Activated CD4-positive, alpha-beta memory T cell treated with anti-CD3 and anti-CD28 coated beads, Interleukin-2, amount 10 ng/mL, durations not matched to agents 7 days and 5 days (primary cell): ENCODE measurements at places on chromosomes 7 and 10.

DNA sequence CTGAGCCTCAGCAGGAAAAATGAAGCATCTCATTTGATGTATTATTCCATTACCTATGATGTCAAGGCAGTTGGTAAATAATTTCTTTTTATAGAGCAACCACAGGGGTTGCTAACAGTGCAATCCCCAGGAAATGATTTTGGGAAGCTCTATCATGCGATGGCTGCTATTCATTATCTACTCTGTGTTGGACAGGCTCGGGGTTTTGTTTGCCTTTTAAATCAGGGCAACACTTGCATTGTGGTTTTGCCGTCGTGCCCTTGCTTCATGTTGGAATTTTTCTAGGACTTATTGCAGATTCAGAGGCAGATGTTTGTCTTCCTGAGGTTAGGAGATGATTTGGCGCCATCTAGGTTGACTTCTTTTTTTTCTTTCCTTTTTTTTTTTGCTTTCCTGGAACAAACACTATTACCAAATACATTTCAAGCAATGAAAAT, 128.4 kb downstream of the BICC1 start:
- no peak for DNase-seq
- no peaks in the 10 kb centered on the region for H3K27me3 ChIP-seq
- no peak overlapping the region for H3K27ac ChIP-seq

DNA sequence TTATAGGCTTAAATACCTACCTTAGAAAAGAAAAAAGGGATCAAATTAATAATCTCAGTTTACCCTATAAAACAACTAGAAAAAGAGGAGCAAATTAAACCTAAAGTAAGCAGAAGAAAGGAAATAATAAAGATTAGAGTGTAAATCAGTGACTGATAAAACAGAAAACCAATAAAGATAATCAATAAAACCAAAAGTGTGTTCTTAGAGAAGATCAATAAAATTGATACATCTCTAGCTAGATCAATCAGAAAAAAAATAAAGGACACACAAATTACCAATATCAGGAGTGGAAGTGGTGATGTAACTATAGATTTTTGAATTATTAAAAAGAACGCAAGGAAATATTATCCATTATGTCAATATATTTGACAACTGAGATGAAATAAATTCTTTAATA, 69.2 kb upstream of the NAMPT start:
- no peaks in the 10 kb centered on the region for H3K4me1 ChIP-seq
- H3K27ac ChIP-seq, result no peak overlapping the region
- H3K36me3 ChIP-seq, result peaks cover 16% of the 10 kb centered on the region
- DNase-seq, result no peak

- no peaks in the 10 kb centered on the region for H3K4me1 ChIP-seq
- H3K4me3 ChIP-seq, result no peak overlapping the region
- no peaks in the 10 kb centered on the region for H3K27me3 ChIP-seq
- no peak for DNase-seq
- H3K27ac ChIP-seq, result no peak overlapping the region
Measured at GRCh38 chr10:28199941-28200340, 102.9 kb downstream of the MPP7 start.

DNA sequence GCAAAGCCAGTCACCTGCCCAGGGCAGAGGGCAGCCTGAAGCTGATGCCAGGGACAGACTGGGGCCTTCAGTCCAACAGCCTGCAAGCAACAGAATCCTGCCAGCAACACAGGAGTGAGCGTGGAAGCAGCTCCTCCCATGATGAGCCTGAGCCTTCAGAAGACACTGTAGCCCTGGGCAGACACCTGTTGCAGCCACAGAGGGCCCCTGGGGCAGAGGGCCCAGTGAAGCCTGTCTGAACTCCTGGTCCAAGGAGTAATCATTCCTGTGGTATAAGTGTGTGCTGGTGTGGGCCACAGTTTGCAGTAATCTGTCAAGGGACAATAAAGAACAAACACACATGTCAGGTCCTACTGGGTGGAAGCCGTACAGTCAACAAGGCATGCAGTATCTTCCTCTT, 2.9 kb upstream of the PFKP start:
- H3K27ac ChIP-seq, result no peak overlapping the region
- H3K4me1 ChIP-seq, result peaks cover 4% of the 10 kb centered on the region
- H3K27me3 ChIP-seq, result peaks cover 12% of the 10 kb centered on the region
- H3K4me3 ChIP-seq, result no peak overlapping the region
- DNase-seq, result no peak

DNA sequence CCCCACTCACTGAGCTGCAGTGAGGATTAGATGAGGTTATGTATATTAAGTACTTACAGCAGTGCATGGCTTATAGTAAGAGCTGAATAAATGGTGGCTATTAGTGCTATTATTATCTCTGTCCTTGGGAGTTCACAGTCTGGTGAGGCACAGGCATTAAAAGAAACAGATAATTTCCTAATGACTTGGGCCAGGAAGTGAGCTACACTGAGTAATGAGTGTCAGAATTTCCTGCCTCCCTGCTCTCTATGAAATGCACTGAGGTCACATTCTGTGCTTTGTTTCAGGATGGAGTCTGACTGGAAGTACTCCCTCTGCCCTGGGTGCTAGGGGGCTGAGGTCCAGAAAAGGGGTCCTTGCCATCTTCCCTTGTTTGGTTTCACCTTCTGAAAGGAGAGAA, 48.7 kb upstream of the LOXL4 start:
- DNase-seq, result no peak
- no peaks in the 10 kb centered on the region for H3K36me3 ChIP-seq
- no peaks in the 10 kb centered on the region for H3K27me3 ChIP-seq
- peaks cover 1% of the 10 kb centered on the region for H3K4me1 ChIP-seq
- H3K4me3 ChIP-seq, result no peak overlapping the region

DNA sequence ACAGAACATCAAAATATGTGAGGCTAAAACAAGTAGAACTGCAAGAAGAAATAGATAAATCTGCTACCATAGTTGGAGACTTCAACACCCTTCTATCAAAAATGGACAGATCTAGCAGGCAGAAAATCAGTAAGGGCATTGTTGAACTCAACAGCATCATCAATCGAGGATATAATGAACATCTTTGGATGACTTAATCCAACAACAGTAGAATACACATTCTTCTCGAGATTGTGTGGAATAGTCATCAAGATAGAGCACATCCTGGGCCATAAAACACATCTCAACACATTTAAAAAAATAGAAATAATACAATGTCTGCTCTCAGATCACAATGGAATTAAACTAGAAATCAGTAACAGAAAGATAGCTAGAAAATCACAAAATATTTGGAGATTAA, 9.9 kb downstream of the IGFBP1 start:
- peaks cover 18% of the 10 kb centered on the region for H3K27me3 ChIP-seq
- no peaks in the 10 kb centered on the region for H3K4me1 ChIP-seq
- no peak overlapping the region for H3K4me3 ChIP-seq

DNA sequence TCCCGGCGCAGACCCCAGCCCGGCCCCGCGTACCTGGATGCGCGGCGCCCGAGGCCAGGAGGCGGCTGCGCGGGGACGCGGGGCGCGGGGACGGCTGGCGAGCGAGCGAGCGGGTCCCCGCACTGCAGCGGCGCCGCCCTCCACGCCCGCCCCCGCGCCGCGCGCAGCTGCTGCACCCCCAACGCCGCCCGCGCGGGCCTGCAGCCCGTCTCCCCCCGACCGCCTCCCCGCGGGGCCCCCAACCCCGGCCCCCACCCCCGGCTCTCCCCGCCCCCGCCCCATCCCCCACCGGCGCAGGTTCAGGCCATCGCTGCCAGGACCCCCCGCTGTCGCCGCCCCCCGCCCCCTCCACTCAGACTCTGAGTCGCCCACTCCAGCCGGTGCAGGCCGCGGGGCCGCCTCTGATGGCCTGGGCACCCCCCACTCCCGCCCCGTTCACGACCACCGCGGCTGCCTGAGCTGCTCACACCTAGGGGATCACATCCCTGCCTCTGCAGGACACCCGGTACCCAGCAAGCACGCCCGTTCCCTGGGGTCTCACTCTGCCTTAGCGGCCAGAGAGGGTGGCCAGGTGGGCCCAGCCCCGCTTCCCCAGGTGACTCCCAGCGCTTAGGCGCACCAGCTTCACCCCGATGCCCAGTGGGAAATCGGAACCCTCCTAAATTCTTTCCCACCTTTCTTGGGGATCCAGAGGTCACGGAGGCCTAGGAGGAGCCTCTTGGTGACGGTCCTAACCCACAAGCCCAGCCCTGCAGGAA, 13.9 kb upstream of the DNAAF5 start:
- H3K27me3 ChIP-seq, result peaks cover 5% of the 10 kb centered on the region
- H3K4me3 ChIP-seq, result no peak overlapping the region
- H3K4me1 ChIP-seq, result peaks cover 7% of the 10 kb centered on the region
- H3K27ac ChIP-seq, result no peak overlapping the region

DNA sequence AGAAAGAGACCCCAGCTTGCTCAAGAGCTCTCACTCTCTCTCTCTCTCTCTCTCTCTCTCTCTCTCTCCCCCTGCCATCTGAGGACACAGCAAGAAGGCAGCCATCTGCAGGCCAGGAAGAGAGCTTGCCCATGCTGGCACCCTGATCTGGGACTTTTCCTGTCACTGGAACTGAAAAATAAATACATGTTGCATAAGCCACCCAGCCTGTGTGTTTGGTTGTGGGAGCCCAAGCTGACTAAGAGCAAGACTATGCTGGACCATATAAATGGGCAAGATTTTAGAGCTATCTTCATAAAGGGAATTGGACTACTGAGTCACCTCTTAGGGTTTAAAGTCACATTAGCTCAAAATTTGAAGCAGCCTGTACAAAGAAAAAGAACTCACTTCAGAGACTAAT, 98.6 kb downstream of the SLC16A9 start:
- no peaks in the 10 kb centered on the region for H3K36me3 ChIP-seq
- H3K27ac ChIP-seq, result no peak overlapping the region
- no peak overlapping the region for H3K4me3 ChIP-seq
- peaks cover 9% of the 10 kb centered on the region for H3K27me3 ChIP-seq

DNA sequence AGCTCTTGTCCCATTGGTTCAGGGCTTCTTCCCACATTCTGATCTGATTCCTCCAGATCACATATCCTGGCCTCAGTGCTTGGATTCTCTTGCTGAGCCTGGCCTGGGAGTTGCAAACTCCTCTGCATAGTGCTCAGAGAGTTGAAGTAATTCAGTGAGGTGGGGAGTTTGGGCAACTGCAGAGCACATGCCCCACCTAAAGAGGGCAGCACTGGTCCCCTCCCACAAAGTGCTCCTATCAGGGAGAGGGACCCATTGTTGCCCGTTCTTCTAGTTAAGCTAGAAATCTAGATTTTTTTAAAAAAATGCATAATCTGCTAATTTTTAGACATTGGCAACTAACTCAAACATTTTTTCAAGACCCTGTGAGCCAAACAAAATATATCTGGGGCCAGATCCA, 45.1 kb downstream of the CHN2 start:
- no peak overlapping the region for H3K27ac ChIP-seq
- peaks cover 16% of the 10 kb centered on the region for H3K4me1 ChIP-seq
- peak; percentile 29 for DNase-seq
- H3K27me3 ChIP-seq, result peaks cover 23% of the 10 kb centered on the region

- no peak overlapping the region for H3K4me3 ChIP-seq
- no peak overlapping the region for H3K27ac ChIP-seq
- H3K27me3 ChIP-seq, result peaks cover 26% of the 10 kb centered on the region
Measured at GRCh38 chr7:142964502-142965246, 2.5 kb upstream of the KEL start.

- no peaks in the 10 kb centered on the region for H3K36me3 ChIP-seq
- peaks cover 31% of the 10 kb centered on the region for H3K4me1 ChIP-seq
- no peak for DNase-seq
- peaks cover 26% of the 10 kb centered on the region for H3K27me3 ChIP-seq
Measured at GRCh38 chr7:148979827-148980226, 48.5 kb downstream of the PDIA4 start.

DNA sequence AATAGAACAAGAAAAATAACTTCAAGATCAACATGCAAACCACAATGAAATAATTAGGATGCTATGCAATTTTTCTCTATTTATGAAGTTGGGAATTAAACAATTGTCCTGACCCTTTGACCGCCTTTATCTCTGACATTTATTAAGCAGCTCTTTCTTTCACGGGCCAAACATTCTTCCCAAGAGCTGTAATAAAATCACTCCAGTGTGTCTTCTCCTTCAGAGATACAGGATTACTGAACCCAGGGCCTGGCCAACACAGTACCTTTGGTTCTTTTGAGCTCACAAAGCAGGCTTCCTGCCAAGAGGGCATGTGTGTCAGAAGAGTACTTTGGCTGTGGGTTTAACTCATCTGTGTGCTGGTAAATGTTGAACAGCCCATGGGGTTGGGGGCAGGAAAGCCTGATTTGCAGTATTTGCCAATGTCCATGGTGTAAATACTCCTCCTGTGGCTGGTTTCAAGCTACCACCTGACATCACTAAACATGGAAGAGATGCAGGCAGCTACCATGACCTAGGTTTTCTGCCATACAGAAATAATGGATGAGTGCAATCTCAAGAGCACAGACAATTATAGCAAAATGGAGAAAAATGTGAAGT, 121.7 kb downstream of the FANK1 start:
- DNase-seq, result no peak
- no peaks in the 10 kb centered on the region for H3K36me3 ChIP-seq
- H3K4me3 ChIP-seq, result no peak overlapping the region
- H3K27ac ChIP-seq, result no peak overlapping the region
- H3K4me1 ChIP-seq, result peaks cover 5% of the 10 kb centered on the region
